Activated CD4-positive, alpha-beta memory T cell treated with anti-CD3 and anti-CD28 coated beads, Interleukin-2, amount 10 ng/mL, durations not matched to agents 7 days and 5 days (primary cell): ENCODE measurements at places on chromosomes 2 and 18. TPM values are rescaled to one million over a fixed set of nuclear protein-coding genes. Genes with fewer than 3 reads are reported as not detected.

Gene MAP3K19
- total RNA-seq, result not detected

Gene SP140
- total RNA-seq, result 132 TPM

Gene ME2
- 73.6 TPM for total RNA-seq

Gene OSR1
- not detected for total RNA-seq

Gene HSPE1
- total RNA-seq, result 85.9 TPM

Gene CRYGD
- total RNA-seq, result not detected

Gene ZSWIM2
- total RNA-seq, result not detected

Gene SKA1
- 44.6 TPM for total RNA-seq

Gene FAM117B
- 4.3 TPM for total RNA-seq

Gene RMC1
- 55.9 TPM for total RNA-seq

Gene DRC1
- total RNA-seq, result not detected

DNA sequence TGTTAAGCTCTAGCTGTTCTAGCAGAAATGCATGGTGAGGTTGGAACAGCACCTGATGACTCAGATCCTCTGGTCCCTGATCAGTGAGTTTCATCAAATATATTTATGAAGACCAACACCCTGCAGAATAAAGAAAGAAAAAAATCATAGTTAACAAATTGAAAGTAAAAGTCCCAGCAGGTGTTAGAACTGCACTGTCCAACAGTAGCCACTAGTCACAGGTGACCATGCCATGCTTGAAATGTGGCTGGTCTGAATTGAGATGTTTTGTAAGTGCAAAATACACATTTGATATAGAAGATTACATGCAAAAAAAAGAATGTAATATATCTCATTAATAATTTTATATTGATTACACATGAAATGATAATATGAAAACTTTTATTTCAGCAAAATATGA lies 1010.7 kb upstream of the ZEB2 start:
- no peak for DNase-seq

- no peak for DNase-seq
These were observed 278.0 kb upstream of the SPRED2 start for GRCh38 chr2:65710356-65710755.

DNA sequence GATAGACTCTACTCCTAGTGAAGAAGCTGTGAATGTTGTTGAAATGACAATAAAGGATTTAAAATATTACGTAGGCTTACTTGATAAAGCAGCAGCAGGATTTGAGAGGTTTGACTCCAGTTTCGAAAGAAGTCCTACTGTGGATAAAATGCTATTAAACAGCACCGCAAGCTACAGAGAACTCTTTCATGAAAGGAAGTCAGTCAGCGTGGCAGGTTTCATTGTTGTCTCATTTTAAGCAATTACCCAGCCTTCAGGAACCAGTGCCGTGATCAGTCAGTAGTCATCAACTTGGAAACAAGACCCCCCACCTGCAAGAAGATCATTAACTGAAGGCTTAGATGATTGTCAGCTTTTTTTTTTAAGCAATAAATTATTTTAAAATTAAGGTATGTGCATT lies 14.0 kb downstream of the USP14 start:
- DNase-seq, result no peak

- no peak for DNase-seq
These were observed 47.0 kb upstream of the ST3GAL5 start for GRCh38 chr2:85935746-85936208.

DNA sequence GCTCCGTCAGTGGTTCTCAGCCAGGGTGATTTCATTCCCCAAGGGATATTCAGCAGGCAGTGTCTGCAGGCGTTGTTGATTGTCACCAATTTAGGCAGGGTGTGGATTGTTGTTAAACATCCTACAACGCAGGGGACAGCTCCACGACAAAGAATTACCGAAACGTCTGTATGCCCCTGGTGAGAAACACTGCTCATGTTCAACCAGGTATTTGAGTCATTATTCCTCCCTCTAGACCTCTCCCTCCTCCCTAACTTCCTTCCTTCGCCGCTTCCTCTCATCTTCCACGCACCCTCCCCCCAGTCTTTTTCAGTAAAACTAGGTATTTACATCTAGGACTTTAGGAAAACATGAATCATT lies 50.8 kb downstream of the NCK2 start:
- peak; percentile 39 for DNase-seq

DNA sequence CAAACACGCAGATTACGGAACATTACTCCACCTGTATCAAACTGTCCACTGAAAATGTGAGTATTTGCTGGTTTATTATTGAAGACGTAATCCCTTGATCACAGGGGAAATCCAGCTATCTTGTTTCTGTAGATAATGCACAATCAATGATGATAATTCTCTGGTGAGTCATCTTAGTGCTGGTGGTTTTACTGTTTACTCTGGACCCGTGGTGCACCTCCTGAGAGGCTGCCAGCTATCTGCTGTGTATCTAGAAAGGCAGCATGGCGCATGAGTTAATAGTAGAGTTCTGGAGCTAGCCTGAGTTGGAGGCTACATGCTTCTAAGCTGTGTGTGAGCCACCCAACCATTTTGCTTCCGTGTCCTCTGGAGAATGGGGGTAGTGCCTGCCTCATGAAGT lies 6.5 kb downstream of the NCAPH start:
- DNase-seq, result peak; percentile 74

DNA sequence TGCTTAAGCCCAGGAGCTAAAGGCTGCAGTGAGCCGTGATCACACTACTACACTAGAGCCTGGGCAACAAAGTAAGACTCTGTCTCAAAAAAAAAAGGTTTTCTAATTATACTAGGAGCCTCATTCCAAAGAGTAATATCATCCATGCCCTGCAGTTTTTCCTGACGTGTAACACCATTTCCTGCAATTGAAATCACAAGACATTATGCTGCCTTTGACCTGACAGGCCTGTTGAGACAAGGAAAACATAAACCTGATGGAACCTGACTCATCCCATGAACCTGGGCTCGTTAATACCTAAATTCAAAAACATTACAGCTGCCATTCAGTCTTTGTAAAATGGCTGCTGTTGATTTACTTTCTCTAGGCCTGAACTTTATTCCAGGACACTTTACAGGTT lies 58.7 kb upstream of the PEX13 start:
- DNase-seq, result no peak

- no peak for DNase-seq
These were observed 270.1 kb downstream of the TCF4 start for GRCh38 chr18:55317864-55318263.

DNA sequence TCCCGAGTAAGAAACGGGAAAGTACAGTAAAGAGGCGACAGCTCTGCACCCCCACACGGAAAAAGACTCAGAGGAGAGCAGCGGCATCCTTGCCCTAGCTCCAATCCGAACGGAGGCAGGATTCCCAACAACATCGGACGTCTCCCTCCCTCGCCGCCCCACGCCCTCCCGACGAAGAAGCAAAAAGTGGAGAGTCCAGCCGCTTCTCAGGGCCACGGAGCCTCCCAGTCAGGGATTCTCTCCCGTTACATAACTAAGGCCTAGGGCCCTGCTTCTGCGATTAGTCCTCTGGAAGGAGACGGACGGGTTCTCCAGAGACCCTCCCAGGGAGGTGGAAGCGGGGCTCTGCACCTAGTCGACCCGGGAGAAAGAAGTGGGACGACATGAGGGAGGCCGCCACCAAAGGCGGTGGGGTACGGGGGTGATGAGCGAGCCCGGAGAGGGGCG lies 587 bp downstream of the SUMO1 start:
- no peak for DNase-seq

DNA sequence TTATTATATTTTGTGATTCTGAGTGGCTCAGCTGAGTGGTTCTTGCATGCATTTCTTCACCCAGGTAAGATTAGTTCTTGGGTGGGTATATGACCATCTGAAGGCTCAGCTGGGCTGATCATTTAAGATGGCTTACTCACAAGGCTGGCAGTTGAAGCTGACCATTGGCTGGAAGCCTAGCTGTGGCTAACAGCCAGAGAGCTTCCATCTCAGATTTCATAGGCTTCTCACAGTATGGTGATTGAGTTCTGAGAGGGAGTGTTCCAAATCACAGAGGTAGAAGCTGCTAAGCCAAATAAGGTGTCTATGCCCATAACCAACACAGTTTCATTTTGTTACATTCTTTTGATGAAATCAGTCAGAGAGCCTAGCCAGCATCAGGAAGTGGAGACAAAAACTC lies 117.4 kb upstream of the RPRM start:
- DNase-seq, result no peak

- no peak for DNase-seq
These were observed 45.6 kb upstream of the SELENOI start for GRCh38 chr2:26300234-26300925.

- no peak for DNase-seq
These were observed 462.8 kb upstream of the ID2 start for GRCh38 chr2:8219096-8219495.

DNA sequence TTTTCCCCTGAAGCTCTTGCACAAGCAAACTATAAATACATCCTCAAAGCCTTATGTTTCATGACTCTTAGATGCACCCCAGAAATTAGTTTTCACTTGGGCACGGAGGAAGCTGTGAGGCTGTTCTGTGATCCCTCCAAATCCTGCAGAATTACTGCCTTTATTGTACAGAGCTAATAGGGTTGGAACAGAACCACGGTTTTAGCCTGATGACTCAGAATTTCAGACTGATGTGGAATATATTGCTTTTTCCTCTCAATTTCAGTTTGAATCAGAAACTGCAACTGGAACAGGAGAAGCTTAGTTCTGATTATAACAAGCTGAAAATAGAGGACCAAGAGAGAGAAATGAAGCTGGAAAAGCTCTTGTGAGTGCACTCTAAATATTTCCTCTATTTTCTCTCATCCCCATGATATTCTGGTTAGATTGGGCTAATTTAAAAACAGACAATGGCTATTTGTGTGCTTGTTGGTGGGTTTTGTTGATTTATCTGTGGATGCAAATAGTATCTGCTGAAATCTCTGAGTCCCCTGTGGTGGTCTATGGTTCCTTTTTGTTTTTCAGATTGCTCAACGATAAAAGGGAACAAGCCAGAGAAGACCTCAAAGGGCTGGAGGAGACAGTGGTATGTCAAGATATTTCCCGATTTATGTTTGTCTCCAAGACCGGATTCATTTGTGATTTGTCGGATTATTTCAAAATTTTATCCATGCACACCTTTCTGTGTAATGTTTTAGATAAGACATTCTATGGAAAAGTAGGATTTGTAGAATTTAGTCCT lies 38.2 kb upstream of the LYPD6B start:
- DNase-seq, result no peak

GRCh38 chr18:47993409-47993808 lies 63.0 kb upstream of the SMAD2 start:
- DNase-seq, result no peak

DNA sequence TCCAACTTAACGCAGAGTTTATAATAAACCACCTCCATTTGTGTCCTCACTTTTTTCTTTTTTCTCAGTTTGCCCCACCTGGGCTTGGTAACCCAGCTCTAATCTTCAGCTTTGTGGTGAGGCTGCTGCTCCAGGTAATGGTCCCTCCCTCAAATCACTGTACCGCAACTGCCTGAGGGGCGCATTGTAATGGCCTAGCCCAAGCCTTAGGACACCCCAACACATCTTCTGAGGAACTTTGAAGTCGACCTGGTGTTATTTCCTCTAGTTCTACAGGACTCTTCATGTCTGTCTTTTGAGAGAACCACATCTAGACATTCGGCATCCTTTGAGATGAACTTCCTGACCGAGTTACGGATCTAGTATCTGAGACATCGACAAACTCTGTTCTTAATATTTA lies 99.7 kb downstream of the PLEKHM3 start:
- DNase-seq, result no peak

- DNase-seq, result no peak
These were observed 55.9 kb downstream of the FEZ2 start for GRCh38 chr2:36541891-36542595.
